Retinal pigment epithelial cell (primary cell): ENCODE measurements at places on chromosomes 7 and 10.

GRCh38 chr7:156473476-156474240 is 166.9 kb upstream of the RNF32 start:
- DNase-seq: no peak

DNA sequence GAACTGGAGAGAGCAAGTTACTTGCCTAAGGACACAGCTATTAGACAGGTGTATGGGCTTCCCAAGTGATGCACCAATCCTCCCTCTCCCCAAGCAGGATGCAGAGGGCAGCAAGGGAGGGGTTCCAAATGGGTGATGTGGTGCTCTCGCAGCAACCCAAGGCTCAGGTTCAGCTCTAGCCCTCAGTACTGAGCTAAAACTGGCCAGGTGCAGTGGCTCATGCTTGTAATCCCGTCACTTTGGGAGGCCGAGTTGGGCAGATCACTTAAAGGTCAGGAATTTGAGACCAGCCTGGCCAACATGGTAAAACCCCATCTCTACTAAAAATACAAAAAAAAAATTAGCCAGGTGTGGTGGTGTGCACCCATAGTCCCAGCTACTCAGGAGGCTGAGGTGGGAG is 40.7 kb downstream of the GPRIN2 start:
- DNase-seq: no peak

DNA sequence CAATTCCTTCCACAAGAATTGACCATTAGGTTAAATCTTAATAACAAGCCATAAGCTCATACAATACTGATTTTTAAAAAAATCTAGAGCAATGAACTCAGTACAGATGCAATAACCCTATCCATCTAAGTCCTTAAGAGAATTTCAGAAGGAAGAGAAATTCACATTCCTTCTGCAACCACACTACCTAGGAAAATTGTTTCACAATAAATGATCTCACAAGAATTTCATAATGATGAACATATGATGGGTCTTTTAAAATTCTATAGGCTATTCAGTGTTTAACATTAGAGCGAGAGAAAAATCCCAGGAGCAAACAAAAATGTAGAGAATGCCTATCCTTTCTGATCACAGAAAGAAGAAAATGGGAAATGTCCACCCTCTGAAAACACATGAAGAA is 70.0 kb upstream of the MAGI2 start:
- peak; percentile 37 for DNase-seq

DNA sequence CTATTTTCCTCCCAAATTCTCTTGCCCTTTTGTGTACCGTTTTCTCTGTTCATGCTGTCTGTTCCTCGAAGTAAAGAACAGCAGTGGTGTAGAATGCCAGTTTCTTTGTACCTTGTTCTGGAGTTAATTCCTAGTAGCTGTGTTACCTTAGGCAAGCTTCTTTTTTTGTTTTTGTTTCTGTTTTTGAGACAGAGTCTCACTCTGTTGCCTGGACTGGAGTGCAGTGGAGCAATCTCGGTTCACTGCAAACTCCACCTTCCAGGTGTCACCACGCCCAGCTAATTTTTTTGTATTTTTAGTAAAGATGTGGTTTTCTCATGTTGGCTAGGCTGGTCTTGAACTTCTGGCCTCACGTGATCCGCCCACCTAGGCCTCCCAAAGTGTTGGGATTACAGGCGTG is 221.2 kb downstream of the BBS9 start:
- no peak for DNase-seq

DNA sequence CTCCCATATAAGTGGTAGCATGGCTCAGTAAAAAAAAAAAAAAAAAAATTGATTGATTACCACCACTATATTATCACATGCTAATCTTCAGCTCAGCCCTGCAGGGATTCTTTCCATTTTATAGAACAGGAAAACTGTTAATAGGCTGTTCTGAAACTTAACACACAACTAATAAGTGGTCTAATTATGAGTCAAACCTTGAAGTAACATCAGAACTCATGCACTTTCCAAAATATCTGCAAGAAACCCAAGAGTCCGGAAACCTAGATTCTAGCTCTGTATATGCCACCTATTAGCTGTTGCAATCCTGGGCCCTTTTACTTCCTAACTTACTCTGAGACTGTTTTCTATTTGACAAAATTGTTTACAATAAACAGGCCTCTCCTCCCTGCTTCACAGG is 23.9 kb downstream of the SEM1 start:
- DNase-seq: no peak

GRCh38 chr7:51590746-51591145 is 274.1 kb upstream of the COBL start:
- no peak for DNase-seq

DNA sequence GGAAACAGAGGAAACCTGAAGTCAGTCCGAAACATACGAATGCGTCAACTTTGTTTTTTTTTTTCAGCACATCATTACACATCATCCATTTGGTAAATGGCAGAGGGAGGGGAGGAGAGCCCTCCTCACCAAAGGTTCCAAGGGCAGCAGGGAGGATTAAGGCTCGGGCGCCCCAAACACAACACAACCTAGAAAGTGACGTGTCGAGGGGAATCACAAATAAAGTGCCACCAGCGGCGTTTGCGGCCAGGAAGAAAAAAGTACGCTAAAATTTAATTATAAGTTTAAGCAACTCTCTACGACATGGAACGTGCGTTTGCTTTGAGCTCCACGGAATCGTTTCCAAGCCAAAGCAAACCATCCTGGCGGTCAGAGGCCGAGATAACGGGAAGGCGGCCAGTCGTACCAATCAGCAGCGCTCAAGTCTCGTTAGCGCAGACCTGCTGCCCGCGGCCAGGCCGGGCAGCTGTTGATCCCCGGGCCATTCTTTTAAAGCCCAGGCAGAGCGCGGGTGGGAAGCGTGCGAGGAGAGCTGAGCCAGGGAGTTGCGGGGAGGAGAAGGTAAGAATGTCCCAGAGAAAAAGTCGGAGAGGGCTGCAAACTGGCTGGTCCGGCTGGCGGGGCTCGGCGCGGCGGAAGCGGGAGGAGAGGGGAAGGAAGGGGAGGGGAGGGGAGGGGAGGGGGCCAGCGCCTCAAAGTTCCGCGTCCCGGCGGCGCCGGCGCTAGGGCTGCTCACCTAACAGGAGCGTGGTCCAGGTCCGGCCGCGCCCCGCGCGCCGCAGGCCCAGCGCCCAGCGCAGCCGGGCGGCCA is 719 bp downstream of the DPY19L1 start:
- DNase-seq: peak; percentile 37

GRCh38 chr10:78211561-78212051 is 177.9 kb downstream of the RPS24 start:
- DNase-seq: no peak

DNA sequence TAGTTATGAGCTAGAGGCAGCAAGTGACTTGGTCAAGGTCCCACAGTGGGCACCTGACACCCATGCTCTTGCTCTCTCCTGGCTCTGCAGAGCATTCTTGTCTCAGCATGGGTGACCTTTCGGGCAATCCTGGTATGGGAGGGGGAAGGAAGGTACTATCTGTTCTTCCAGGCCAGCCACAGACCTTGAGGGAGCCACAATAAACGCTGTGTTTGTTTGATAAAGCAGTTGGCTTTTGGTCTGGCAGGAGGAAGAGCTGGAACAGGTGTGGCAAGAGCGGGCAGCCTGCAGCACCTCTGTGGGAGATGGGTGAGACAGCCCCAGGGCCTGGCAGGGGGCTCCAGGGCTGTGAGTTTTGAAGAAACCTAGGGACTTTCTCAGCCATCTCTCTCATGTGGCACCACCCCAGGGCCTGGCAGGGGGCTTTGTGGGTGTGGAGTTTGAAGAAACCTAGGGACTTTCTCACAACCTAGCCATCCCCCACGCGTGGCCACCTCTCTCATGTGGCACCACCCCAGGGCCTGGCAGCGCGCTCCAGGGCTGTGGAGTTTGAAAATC is 11.4 kb downstream of the CLDN3 start:
- DNase-seq: no peak

- no peak for DNase-seq
Observed at GRCh38 chr7:30799206-30799975, 28.2 kb downstream of the MINDY4 start.

- DNase-seq: peak; percentile 68
Observed at GRCh38 chr10:53843736-53844362, 957.2 kb downstream of the PCDH15 start.

GRCh38 chr7:141557360-141557759 is 6.2 kb downstream of the AGK start:
- no peak for DNase-seq

- no peak for DNase-seq
Observed at GRCh38 chr7:10101351-10101750, 872.3 kb upstream of the PHF14 start.

GRCh38 chr10:64515970-64516699 is 994.9 kb downstream of the REEP3 start:
- no peak for DNase-seq

DNA sequence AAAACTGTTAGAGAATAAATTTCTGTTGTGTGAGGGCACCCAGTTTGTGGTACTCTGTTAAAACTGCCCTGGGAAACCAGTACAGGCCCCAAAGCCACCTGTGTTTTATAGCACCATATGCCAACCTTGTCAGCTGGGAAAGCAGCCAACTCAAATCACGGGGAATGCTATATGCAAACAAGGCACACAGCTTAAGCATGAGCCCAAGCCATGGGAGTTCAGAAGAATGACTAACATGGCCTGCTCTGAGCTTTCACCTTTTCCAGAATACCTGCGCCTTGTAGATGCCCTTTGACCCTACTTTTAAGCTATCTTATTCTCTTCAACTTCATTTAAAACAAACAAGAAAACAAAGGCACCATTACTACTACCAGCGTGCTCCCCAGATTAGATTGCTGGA is 5.5 kb upstream of the SLC25A13 start:
- DNase-seq: no peak

DNA sequence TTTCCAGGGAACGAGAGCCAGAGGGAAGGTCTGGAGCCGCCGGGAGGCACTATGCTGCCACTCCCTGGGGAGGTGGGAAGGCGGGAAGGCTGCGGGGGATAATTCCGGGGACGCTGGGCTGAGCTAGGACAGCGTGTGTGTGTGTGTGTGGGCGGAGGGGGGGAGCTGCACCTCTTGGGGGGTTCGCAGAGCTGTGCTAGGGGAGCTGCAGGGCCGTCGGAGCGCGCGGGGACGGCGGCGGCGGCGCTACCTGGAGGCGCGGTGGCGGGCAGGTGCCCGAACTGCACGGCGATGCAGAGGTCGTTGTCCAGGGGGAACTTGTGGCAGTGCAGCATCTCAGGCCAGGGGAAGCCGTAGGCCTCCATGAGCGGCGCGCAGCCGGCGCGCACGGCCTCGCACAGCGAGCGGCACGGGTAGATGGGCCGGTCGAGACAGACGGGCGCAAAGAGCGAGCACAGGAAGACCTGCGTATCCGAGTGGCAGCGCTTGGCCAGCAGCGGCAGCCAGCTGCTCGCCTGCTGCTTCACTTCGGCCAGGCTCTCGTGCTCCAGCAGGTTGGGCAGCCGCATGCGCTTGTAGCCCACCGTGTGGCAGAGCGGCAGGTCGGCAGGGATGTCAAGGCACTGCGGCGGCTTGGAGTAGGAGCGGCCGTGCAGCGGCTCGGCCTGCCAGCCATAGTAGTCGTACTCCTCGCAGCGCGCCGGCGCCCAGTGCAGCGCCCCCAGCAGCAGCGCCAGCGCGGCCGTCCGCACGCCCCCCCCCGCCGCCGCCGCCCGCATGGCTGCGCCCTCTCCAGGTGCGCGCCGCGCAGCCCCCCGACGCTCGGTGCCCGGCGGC is 526 bp downstream of the SFRP5 start:
- DNase-seq: no peak

- DNase-seq: no peak
Observed at GRCh38 chr7:74185636-74186035, 11.5 kb downstream of the EIF4H start.

DNA sequence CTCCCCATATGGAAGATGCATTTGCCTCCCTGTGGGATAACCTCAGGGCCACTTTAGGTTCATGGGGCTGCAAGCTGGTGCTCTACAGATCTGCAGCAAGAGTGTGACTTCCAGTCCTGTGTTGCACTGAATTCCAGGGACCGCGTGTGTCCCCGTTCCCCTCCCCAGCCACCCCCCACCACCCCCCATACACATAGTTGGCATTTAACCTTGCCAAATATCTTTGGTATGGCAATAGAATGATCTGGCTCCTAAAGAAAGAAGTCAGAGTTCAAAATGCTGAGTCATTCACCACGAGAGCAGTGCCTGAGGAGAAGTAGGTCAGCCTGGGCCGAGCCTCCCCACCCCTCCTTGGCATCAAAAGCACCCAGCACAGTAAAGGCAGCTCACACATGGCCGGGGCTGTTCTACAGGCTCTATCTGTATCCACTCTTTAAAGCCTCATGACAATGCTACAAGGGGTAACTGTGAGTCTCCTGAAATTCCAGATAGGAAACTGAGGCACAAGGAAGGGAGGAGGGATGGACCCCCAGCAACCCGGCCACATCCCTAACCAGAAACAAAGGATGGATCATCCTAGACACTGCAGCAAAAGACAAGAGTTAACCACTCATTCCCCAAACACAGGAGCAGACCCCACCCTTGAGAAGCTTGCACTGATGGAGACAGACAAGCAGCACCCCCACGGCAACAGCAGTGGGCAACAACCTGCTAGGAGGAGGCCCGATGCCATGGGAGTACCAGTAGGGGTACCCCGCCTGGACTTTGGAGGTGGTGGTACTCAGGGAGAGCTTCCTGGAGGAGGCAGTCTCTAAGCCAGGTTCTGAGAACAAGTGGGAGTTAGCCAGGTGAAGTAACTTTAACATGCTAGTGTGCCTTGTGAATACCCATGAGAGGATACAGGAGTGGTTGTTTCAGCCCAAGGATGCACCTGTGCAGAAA is 70.3 kb upstream of the NANOS1 start:
- DNase-seq: peak; percentile 69

DNA sequence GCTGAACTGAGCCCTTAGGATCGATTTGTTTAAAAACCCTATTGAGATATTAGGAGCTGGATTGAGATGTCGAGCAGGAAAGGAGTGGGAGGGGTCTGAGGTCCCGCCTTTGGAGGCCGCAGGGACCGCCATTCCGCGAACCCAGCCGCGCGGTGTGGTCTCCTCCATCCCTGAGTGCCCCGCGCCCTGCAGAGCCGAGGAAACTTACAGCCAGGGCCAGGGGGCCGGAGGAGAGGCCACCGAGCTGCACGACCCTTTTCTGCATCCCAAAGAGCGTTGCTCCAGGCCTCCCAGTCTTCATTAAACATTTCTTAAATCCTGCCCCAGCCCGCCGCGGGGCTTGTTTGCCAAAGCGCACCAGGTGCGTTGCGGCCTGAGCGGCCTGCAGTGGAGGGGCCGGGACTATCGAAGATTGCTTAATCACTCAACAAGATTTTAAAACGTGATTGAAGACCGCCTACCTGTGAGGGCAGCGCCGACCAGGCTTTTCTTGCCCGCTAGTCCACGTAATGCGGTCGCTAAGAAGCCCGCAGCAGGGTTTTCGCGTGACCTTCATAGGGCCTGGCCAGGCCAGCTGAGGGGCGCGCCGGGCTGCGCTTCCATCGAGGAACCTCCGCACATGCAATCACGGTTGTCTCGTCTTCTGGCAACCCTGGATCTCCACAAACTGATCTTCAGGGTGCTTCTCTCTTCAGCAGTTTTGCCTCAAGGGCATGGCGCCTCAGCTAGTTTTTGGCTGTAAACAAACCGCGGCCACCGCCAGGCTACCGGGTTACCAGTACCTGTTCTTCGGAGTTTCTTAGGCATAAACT is 2.0 kb upstream of the CTBP2 start:
- no peak for DNase-seq

GRCh38 chr10:83994325-83994724 is 145.0 kb upstream of the GHITM start:
- DNase-seq: no peak

- DNase-seq: no peak
Observed at GRCh38 chr10:104201636-104202035, 30.5 kb downstream of the CFAP43 start.
